AG04449 (cell line): ENCODE measurements at places on chromosomes 5 and 9.

- DNase-seq = no peak
Observed at GRCh38 chr5:119397518-119398380, 41.9 kb downstream of the TNFAIP8 start.

- no peak for DNase-seq
Observed at GRCh38 chr9:36999728-37000333, 34.2 kb downstream of the PAX5 start.

DNA sequence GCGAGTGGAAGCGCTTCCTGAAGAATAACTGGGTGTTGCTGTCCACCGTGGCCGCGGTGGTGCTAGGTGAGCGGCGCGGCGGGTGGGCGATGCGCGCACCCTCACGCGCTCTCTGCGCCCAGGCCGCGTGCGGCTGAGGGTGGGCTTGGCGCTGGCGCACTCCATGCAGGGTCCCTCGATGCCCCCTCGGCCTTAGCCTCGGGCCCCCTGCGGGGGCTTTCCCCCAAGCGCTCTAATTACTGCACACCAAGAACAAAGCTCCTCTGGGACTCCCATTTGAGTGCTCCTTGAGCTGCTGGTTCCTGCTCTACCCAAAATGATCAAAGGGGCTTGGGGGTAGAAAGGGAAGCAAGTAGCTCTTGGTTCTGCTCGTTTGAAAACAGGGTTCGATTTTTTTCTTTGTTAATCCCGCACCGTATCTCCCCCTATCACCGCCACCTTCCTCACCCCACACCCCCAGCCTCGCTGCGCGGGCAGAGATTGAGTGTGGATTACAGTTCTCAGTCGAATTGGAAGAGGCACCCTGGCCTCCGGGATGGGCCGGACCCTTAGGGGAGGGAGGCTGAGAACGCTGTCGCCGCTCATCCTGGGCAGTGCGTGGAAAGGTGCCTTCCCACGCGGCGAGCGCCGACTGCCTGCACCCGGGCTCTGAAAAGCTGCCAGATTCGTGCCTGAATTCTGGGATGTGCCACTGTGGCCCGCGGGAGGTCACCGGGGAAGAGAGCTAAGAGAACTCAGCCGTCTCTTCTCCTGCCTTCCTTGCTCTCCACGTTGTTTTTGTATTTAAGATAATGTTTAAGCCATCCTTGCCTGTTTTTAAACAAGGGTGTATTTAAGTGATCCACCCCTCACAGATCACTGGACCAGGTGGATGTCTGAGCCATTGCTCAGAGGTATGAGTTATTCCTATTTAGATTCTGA, 697 bp downstream of the SLC1A1 start:
- no peak for DNase-seq

- no peak for DNase-seq
Observed at GRCh38 chr9:136961279-136962065, 9.4 kb downstream of the LCN12 start.

DNA sequence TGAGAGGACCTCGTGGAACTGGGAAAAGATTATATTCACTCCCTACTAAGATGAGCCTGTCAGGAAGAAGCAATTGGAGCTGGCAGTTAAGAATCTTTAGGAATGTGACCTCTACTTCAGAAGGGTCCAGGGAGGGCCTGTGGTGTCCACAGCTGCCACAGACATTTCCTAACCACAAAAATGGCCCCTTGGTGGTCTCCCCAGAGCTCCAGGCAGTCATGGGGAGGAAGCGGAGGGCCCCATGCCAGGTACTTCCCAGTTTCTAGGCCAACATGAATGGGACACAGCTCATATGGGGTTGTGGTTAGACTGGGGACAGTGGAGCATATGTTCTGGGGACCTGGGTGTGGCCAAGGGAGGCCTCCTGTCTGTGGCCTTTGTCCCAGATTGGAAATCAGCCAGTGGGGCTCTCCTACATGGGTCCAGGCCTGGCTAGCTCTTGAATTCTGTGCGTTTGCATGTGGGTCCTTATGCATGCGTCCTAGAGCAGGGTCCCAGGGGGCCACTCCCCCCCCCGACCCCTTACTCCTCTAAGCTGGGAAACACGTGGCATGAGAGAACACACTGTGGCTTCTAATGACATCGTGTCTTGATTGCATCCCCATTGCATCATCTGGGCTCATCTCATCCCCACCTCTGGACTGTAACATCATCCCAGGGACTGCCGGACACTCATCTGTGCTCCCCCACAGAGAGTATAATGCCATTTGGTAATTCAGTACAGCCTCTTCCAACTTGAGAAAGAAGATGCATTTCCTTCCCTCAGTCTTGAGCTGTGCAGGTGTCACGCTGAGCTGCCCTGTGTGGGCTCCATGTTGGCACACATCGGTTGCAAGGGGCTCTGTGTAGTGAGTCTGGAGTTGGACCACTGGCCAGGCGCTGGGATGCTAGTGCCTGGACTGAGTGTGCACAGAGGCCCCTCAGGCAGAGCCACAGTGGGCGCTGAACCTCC, 31.3 kb downstream of the IRF1 start:
- DNase-seq = no peak

DNA sequence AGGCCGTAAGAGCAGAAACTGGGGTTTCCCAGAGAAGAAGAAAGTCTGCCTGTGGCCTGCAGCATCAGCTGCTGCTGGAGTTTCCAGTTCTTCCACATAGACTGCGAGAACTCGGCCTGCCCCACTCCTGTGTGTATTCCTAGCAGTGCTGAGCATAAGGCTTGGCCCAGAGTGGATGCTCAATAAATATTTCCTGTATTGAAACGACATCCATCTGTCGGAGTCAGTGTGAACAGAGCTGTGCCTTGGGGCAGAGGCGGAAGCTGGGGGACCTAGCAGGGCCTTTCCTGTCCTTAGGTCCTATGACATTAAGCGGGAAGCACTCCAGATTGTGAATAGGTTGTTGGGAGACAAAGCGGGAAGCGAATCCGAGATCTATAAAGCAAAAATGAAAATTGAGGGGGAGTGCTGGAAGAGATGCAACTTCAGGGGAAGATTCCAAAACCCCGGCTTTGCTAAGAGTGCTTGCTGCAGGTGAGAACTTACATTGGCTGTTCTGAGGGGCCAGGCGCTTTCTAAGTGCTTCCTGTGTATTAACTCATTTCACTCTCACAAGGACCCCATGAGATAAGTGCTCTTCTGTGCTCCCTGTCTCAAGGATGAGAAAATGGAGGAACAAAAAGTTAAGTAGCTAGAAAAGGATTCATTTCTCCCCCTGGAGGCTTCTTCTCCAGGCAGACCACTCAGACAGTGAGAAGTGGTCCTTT, 76.1 kb upstream of the CXCL14 start:
- no peak for DNase-seq

DNA sequence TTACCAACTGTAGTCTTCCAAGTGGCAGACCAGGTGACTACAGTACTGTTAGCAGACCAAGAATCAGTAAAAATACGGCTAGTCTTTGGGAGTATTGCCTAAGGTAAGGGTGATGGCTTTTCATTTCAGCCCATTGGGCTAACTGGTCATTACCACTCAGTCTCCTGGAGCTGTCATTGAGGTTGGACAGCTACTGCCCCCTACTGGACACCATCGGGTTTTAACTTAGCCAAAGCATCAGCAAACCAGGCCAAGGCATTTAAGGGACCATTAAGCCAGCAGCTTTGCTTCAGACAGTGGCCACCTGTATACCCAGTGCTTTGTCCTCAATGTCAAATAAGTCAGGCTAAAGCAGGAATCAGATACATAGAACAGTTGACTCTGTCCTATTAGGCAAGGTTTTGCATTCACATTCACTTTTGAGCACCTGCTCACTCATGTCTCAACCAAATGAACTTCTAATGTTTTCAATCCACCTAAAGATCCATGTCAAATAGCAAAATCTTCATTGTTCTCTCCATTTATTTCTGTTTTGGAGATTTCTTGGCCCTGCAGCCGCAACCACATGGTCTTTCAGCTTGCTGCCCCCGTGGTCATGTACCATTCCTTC, 117.2 kb downstream of the INVS start:
- DNase-seq = no peak
